Endodermal cell (in vitro differentiated cells): ENCODE measurements at places on chromosomes 13 and 19. TPM values are rescaled to one million over a fixed set of nuclear protein-coding genes. Genes with fewer than 3 reads are reported as not detected.

Gene CD37
- not detected in 2 replicates for total RNA-seq

Gene KRTDAP
- total RNA-seq: 1.8 and 3.4 TPM in 2 replicates

Gene IQCN
- 3.0 to 4.3 TPM (median 3.3 TPM) in 3 replicates for total RNA-seq

DNA sequence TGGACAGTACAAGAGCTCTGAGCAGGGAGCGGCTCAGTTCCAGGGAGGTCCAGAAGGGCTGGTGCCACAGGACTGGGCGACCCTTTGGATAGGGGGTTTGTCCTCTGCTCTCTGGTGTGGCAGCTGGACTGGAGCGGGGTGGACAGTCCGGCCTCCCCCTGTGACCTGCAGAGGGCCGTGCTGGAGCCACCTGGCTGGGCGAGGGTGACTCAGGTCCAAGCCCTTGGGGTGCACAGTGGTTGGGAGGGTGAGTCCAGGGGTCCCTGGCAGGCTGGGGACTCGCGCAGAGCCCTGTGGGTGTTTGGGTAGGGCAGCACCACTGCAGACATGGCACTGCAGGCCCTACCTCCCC is 7.2 kb downstream of the SSBP4 start:
- no peak overlapping the region for H3K4me3 ChIP-seq
- no peak overlapping the region for H3K27ac ChIP-seq
- no peaks in the 10 kb centered on the region for H3K36me3 ChIP-seq
- DNase-seq: peak; percentile 47
- H3K27me3 ChIP-seq: no peaks in the 10 kb centered on the region
- no peaks in the 10 kb centered on the region for H3K4me1 ChIP-seq

GRCh38 chr19:28632371-28633080 is 580.4 kb downstream of the UQCRFS1 start:
- no peaks in the 10 kb centered on the region for H3K36me3 ChIP-seq
- no peak overlapping the region for H3K27ac ChIP-seq
- no peaks in the 10 kb centered on the region for H3K4me1 ChIP-seq
- DNase-seq: no peak

DNA sequence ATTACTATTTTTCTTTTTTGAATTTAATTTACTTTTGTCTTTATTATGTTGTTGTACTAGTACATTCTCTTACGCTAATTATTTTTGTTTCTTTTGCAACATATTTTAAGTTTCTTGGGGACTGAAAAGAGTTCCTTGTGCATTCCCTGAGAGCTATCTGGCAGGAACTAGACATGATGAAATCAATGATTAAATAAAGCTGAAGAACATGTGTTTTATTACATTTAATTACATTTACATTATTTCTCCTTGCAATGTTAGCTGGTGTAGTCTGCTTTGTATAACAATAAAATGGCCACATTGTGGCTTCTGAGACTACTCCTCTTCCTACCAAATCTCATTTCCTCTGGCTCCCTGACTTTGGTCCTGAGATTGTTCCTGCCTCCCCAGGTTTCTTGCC is 244.9 kb downstream of the NDFIP2 start:
- no peak overlapping the region for H3K4me3 ChIP-seq
- H3K4me1 ChIP-seq: peaks cover 5% of the 10 kb centered on the region
- no peaks in the 10 kb centered on the region for H3K27me3 ChIP-seq
- H3K36me3 ChIP-seq: no peaks in the 10 kb centered on the region
- no peak for DNase-seq
- no peak overlapping the region for H3K27ac ChIP-seq

DNA sequence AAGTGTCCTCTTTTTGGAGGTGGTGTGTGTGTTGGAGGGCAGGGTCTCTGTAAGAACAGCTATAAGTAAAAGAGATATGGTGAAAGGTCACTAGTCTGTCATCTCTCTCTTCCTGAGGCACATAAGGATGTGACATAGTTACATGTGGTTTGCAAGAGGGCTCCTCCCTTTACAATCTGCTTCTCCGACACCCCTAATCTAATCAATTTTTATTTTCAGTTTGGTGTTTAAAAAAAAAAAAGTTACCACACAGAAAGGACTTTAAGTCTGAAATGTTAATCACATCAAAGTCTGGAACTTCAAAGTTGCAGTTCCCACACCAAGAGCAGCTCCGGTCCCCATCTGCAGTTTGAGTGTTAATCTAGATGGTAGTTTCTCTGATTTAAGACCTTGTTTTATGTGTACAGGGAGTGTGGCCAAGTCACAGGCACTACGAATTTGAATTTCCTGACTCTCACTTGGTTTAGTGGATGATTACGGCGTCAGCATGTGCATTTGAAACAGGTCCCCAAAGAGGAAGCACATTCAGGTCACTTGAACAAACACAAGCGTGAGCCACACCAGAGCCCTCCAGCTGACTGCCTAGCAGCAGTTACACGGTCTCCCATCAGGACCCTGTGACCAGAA is 53.1 kb downstream of the FOXO1 start:
- H3K4me1 ChIP-seq: peaks cover 8% of the 10 kb centered on the region
- no peak for DNase-seq
- H3K27ac ChIP-seq: no peak overlapping the region
- no peak overlapping the region for H3K4me3 ChIP-seq

DNA sequence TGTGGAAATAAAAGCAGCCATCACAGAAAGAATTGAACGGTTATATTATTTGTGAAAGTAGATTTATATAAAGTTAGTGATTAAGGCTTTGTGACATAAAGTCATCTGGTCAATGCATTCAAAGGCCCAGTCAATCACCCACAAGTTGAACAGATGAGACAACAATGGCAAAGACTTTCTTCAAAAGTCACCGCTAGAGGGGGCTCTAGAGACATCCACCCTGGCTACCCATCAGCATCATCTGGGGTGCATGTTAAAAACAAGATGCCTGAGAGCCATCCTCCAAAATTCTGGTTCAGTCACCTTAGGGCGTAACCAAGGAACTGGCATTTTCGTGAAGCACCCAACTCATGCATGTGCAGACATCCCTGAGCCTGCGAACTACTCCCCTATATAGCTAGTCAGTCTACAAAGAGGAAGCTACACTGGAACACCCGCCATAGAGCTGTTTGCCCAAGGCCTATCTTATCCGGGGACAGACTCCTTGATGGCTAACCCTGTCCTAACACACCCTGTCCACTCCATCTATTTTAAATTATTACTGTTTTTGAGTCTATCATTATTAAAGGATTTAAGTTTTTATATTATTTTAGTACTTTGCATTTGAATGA is 970.5 kb downstream of the UQCRFS1 start:
- no peaks in the 10 kb centered on the region for H3K36me3 ChIP-seq
- H3K4me1 ChIP-seq: peaks cover 3% of the 10 kb centered on the region
- no peaks in the 10 kb centered on the region for H3K27me3 ChIP-seq
- no peak overlapping the region for H3K4me3 ChIP-seq
- no peak overlapping the region for H3K27ac ChIP-seq
- DNase-seq: peak; percentile 81

- no peaks in the 10 kb centered on the region for H3K27me3 ChIP-seq
- H3K36me3 ChIP-seq: peaks cover 8% of the 10 kb centered on the region
- H3K27ac ChIP-seq: no peak overlapping the region
- peaks cover 34% of the 10 kb centered on the region for H3K4me1 ChIP-seq
Observed at GRCh38 chr19:15294561-15294990, 37.8 kb downstream of the BRD4 start.
